Activated CD8-positive, alpha-beta memory T cell treated with anti-CD3 and anti-CD28 coated beads for 1 hour (primary cell): ENCODE measurements at places on chromosomes 7 and 10.

GRCh38 chr7:34064519-34065158, 159.3 kb downstream of the BMPER start:
- DNase-seq: no peak

GRCh38 chr10:117541405-117541908, 1.1 kb upstream of the EMX2 start:
- DNase-seq: no peak

DNA sequence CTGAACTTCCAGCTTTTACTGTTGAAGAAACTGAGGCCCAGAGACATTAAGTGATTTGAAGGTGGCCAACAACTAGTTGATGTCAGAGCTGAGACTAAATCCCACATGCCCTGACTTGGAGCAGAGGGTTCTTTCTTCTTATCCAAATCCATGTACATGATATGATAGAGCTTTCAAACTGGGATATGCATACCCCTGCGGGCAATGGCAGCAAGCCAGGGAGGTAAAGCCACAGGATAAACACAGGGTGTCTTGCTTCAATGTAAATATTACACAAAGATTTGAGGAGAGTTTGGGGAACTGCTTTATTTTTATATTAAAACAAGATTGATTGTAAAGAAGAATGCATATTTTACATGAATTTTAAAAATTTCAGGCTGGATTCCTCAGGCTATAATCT, 2.3 kb upstream of the LRRC72 start:
- DNase-seq: no peak

GRCh38 chr7:28296571-28297483, 115.5 kb upstream of the CREB5 start:
- DNase-seq: no peak

DNA sequence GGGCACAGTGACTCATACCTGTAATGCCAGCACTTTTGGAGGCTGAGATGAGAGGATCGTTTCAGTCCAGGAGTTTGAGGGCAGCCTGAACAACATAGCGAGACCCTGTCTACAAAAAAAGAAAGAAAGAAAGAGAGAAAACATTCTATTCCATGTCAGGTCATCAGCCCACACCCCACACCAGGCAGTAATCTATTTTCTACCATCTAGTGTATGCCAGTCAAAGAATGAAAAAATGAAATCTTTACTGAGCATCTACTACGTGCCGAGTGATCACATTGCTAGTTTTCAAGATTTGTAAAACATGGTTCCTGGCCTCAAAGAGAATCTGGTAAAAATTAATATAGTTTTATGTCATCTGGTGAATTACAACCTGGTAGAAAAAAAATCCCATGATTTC, 3.1 kb upstream of the EPHB4 start:
- DNase-seq: no peak

- DNase-seq: no peak
These were observed 43.3 kb upstream of the HBP1 start for GRCh38 chr7:107125475-107125874.

GRCh38 chr10:27744802-27745731, 552 bp downstream of the MKX start:
- DNase-seq: no peak

- DNase-seq: no peak
These were observed 40.6 kb upstream of the PTPRZ1 start for GRCh38 chr7:121832347-121832746.

DNA sequence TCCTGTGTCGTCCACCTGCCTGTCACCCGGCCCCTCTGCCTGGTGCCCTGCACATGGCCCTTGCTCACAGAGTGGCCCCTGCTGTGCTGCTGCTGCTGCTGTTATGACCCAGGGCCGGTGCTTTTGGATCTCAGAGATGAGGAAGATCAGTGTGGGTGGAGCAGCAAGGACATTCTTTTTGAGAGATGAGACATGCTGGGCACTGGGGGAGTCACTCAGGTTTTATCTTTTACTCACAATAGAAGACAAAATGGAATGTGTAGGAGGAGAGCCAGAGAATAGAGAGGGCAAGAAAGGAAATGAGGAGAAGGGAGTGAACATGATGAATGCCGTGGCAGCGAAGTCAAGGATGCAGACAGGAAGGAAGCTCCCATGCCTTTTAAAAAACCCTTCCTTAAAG, 611.5 kb upstream of the DPP6 start:
- no peak for DNase-seq

GRCh38 chr7:74665296-74665938, 7.9 kb downstream of the GTF2I start:
- no peak for DNase-seq

DNA sequence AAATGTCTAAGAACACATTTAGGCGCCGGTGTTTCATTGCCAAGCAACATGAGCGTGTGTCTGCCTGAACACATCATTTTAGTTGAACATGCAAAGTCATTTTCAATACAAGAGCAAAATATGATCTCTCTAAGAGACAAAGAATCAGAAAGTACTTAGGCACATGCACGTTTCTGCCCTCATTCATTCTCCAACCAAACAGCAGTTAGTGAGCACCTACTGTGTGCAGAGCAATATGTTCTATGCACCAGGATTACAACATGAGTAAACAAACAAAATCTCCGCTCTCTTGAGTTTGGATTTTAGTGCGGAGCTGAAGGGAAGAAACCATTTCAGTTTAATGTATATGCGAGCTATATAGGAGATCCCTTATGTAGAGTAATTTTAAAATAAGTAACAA, 71.6 kb upstream of the KLF6 start:
- no peak for DNase-seq

DNA sequence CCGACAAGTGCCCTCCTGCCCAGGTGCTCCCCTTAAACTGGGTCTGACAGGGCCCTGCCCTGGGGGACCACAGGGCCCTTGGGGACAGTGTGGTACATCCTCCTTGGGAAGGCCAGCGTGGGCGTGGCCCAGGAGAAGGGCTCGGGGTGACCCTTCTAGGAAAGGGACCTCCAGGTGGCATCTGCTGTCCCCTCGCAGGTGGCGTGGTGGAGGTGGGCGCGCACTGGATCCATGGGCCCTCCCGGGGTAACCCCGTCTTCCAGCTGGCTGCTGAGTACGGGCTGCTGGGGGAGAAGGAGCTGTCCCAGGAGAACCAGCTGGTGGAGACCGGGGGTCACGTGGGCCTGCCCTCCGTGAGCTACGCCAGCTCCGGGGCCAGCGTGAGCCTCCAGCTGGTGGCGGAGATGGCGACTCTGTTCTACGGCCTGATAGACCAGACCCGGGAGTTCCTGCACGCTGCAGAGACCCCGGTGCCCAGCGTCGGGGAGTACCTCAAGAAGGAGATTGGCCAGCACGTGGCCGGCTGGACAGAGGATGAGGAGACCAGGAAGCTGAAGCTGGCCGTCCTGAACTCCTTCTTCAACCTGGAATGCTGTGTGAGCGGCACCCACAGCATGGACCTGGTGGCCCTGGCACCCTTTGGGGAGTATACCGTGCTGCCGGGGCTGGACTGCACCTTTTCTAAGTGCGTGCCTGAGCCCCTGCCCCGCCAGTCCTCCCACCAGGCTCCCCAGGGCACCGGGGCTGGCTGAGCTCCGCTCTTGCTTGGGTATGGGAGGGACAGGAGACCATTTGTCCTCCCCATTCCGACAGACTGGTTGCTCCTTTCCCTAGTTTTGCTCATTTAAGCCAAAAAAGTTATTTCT, 972 bp downstream of the PAOX start:
- no peak for DNase-seq

GRCh38 chr10:95391581-95392216, 100.9 kb upstream of the PDLIM1 start:
- DNase-seq: no peak

- DNase-seq: no peak
These were observed 343.9 kb downstream of the ABCA13 start for GRCh38 chr7:48515171-48515570.

DNA sequence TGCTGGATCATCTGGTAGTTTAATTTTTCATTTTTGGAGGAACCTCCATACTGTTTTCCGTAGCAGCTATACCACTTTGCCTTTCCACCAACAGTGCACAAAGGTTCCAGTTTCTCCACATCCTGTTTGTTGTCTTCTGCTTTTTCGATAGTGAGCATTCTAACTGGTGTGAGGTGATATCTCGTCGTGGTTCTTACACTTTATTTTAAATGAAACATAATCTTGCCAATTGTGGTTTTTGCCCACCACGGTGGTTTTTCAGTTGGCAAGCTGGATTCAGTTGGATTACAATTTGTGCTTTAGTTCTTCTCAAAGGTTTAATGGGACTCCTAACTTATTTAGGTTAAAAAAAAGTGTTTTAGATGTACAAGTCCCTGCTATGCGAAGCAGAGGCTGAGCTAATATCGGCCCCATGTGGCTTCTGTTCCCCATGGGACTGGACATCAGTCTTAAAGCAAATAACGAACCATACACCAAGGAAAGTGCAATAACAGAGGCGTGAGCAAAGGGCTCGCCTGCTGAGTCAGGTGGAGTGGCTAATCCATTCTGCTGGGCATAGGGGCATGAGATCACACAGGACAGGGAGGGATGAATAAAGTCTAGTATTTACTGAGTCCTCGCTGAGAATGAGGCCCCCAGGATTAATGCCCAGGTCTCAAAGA, 153.6 kb downstream of the AOAH start:
- no peak for DNase-seq

GRCh38 chr10:58508316-58508715, 4.4 kb upstream of the BICC1 start:
- DNase-seq: no peak

GRCh38 chr10:132974249-132974796, 32.0 kb upstream of the CFAP46 start:
- DNase-seq: no peak

DNA sequence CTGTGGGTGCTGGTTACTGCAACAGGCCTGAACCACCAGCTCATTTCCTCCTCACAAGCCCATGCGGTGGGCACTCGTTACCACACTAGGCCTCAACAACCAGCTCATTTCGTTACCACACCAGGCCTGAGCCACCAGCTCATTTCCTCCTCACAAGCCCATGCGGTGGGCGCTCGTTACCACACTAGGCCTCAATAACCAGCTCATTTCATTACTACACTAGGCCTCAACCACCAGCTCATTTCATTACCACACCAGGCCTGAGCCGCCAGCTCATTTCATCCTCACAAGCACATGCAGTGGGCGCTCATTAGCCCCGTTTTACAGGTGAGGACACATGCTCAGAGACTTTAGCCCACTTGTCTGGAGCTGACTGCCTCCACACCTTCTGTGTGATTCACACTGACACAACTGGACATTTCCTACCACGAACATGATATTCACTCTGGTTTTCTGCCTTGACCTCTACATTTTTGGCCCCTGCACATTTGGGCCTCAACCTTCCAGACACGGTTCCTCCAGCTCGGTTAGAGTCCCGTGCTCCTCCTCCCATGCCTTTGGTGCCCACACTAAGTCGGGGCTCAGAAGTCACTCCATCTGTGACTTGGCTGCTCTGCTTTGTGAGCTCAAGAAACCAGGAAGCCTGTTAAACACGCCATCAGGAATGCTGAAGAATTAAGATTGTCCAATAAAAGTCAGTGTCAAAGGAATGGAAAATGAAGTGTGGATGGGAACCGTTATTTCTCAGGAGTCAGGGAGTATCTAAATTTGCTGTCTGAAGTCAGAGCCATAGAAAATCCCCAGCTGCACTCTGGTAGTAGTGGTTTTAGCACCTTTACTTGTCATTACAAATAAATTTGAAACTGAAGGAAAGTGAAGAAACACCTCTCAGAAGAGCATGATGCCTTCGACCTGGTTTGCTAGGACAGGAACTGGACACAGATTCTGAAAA, 55.8 kb upstream of the LANCL2 start:
- peak; percentile 14 for DNase-seq

DNA sequence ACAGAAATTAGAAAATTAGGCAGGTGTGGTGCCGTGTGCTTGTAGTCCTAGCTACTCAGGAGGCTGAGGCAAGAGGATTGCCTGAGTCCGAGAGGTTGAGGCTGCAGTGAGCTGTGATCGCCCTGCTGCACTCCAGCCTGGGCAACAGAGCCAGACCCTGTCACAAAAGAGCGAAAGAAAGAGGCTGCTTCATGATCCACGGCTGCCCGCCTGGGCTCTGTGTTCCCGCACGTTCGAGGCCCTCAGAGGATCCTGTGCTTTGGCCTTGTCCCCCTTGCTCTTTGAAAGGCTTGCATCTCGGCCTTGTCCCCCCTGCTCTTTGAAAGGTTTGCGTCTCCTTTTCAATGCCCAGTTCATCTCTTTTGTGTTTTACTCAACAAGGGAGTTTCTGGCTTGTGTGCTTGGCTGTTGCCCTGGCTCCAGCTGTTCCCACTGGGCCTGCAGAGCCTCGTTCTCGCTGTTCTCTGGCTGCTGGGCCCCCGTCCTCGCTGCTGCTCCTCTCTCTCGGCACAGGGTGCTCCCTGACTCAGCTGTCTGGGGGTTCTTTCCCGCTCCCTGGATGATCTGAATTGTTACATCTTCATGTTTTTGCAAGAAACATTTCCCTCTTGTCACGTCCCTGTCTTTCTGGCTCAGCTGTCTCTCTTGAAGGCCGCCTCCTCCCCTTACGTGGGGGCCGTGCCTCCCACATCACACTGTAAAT, 45.1 kb upstream of the INPP5A start:
- DNase-seq: no peak

DNA sequence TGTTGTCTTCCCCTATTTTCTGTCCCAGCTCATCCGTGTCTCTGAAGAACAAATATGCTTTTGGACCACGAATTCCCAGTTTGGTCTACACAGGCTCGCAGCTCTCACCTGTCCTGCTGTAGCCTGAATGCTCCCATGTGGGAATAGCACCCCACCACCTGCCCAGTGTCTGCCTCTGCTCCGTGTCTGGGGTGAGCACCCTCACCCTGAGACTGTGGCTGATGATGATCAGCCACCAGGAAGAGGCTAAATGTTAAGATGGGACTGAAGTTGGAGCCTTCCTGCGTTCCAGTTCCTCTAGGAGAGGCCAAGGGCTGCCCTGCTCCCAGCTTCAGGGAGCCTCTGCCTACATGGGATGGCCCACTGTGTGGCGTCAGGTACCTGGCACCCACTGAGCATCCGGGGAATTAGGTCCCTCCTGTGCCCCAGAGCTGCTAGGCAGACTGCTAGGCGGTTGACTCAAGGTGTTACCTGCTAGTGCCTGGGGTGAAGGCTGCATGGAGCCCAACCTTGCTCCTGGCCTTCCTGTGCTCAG, 3.7 kb downstream of the PGAM2 start:
- DNase-seq: no peak
